ENCODE measurements at places on chromosomes 1 and 21.
A peak's percentile ranks its signal among the peaks of the same experiment; 100 is the strongest.

DNA sequence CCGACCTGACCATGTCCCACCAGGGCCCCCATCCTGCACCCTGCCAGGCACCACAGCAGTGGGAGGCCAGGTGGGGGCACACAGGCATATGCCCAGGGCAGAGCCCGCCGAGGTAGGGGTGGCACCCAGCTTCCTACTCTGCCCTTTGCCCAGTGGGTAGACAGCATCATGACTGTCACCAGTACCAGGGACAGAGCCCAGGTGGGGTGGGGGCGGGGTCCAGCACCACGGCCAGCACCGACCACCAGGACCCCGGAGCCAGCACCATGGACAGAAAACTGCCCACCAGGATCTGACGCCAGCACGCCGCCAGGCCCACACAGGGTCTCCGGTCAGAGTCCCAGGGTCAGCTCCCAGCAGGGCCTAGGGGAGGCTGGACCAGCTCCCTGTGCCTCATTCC lies 3.8 kb downstream of the TAS1R3 start:
- DNase-seq: no peak

GRCh38 chr21:15754640-15755039 lies 24.9 kb downstream of the USP25 start:
- DNase-seq: no peak

DNA sequence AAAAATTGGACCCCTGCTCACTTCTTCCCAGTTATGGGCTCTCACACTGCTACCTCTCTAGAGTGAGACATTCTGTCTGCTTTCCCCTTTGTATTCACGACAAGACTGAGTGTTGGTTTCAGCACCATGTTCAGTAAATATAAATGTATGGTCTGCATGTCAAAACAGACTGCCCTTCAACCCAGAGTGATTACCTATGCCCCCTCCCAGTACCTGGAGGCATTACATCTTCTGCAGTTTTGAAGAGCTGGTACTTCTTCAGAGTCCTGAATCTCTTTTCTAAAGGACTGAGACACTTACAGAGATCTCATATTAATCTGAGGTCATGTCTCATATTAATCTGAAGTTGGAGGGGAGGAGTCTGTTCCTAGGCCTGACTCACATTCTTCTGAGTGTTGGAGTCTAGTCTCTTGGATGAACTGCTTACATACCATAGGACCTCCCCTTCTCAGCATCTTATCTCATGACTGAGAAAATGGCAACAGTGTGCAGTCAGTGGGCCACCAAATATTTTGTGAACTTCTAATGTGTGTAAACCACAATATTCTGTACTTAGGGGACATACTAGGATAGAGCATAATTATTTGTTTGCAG lies 80.3 kb downstream of the RGL1 start:
- no peak for DNase-seq

DNA sequence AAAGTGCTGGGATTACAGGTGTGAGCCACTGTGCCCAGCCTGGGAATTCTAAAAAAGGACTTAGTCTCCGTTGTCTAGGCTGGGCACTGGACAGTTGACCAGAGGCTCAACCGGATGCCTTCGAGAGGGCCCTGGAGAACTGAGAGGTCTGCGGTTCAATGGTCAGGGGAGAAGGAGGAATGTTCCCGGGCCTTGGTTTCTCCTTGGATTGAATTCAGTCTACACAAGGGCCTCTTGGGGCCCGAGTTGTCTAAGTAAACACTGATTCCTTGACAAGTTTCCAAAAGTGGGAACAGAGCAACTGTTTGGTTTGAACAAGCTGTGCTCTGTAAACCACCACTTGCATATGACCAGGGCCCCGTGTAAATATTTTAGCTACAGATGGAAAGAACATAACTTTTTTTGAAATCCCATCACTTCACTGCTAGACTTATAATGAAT lies 29.1 kb upstream of the CAPZB start:
- DNase-seq: no peak

GRCh38 chr1:205220421-205220820 lies 7.3 kb upstream of the TMCC2 start:
- DNase-seq: no peak

GRCh38 chr1:204130981-204131892 lies 20.6 kb downstream of the ETNK2 start:
- DNase-seq: peak; percentile 53

DNA sequence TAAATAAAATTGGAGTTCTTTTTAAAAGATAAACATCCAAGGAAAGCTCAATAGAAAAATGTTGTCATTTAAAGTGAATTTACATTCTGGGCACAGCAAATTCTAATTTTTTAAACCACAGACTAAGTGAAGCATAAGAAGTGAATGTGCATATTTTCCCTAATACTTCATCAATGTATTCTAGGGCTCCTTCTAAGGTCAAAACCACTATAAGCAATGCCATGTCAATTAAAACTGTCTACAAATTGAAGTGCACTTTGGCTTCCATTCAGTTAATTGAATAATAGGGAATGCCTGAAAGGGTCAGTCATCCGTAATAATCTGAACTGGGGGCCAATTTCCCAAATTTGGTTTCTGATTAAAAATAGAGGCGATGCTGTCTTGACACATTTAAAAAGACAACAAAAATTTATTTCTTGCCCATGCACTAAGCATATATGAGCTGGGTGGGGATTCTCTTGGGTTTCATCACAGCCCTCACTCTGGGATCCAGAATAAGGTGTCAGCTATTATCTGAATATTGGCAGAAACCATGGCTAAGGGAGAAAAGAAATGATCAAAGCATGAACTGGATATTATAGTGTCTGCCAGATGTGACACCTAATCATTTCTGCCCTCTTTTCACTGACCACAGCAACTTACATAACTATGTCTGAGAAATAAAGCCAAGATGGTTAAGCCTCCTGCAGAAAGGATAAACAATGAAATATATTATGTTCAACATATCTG lies 660.6 kb upstream of the B3GALT2 start:
- no peak for DNase-seq

GRCh38 chr21:45574081-45574501 lies 31.9 kb upstream of the SLC19A1 start:
- DNase-seq: no peak

DNA sequence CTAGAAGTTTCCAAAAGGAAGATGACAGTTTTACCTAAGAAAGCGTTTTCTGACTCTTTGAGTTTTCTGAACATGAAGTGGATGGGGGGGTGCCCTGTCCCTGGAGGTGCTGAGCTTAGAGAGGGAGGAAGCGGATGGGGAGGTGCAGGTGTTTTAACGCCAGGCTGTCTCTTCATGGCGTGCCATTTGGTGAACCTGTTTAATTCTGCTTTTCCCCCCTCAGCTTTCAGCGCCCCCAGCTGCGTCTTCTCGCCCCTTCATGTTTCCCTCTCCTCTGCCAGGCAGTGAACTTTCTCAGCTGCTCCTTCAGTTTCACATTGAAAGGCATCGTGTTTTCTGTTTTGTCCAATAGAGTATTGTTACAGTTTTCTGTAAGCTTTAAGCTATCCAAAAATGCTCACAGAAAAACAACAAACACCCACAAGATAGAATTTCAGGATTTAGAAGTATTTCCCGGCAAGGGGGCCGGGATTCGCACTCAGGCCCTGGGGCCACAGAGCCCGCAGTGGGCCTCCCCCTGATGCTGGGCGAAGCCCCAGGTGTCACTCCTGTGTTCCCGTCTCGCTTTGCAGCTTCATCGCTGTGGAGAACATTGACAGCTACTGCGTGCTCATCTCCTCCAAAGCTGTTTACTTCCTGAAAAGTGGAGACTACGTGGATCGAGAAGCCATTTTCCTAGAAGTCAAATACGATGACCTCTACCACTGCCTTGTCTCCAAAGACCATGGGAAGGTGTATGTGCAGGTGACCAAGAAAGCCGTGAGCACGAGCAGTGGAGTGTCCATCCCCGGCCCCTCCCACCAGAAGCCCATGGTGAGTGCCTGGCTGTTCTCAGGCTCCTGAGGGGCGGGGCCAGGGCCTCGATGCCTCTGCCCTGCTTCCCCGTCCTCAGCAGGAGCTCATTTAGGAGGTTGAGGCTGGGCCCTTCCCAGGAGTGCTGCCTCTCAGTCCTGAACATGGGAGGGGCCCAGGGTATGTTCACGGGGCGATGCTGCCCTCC lies 111.4 kb downstream of the DHRS3 start:
- no peak for DNase-seq

DNA sequence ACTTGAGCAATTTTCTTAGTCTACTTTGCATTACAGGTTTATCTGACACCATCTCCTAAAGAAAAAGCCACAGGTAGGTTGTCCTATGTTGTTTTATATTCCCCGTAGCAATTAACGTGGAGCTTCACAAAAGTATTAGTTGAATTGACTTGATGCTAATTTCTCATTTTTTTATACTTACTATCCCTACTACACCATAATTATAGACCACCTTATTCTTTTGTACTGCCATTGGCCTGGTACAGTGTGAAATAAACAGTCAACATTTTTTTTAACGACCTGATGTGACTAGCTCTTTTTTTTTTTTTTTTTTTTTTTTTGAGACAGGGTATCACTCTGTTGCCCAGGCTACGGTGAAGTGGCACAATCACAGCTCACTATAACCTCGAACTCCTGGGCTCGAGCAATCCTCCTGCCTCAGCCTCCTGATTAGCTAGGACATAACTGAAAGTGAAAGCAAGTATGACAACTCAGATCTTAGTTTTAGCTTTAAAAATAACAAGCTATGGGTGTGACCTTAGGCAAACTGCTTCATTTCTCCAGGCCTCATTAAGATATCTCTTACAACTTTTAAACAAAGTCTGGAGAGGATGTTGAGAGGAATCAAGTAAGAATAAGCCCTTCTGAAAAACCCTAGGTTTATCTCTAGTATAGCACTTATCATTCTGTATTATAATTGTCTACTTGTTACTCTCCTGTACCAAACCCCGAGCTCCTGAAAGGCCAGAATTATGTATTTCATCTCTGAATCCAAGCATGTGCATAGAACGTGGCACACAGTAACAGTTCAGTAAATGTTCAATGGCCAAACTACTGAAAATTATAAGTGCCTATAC lies 49.5 kb downstream of the LUZP1 start:
- DNase-seq: no peak

GRCh38 chr1:154906621-154907081 lies 29.9 kb downstream of the PMVK start:
- DNase-seq: no peak
